ENCODE measurements at places on chromosomes 5 and 9.

GRCh38 chr5:19200251-19200650, 787.7 kb downstream of the CDH18 start:
- DNase-seq: no peak

DNA sequence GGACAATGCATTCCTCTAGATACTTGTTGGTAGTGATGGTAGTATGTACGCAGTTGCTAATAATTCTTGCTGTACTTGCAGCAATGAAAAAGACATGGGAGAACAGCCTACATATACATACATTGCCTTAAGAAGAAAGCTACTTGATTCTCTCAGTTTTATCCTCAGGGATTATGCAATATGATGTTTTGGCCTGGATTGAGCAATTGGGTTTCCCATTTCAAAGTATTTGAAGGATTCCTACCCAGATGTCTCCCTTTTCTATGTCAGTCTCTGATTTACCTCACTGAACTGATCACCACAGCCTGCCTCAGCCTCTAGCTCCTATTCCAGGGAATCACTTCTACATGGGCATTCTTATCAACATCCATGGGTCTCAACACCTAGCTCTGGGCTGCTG, 210.1 kb upstream of the CDH10 start:
- no peak for DNase-seq

GRCh38 chr9:74369844-74370243, 127.3 kb upstream of the RORB start:
- no peak for DNase-seq

- DNase-seq: no peak
Measured at GRCh38 chr9:70581214-70581954, 166.9 kb upstream of the KLF9 start.

GRCh38 chr5:51846015-51846414, 462.8 kb downstream of the ISL1 start:
- DNase-seq: no peak

DNA sequence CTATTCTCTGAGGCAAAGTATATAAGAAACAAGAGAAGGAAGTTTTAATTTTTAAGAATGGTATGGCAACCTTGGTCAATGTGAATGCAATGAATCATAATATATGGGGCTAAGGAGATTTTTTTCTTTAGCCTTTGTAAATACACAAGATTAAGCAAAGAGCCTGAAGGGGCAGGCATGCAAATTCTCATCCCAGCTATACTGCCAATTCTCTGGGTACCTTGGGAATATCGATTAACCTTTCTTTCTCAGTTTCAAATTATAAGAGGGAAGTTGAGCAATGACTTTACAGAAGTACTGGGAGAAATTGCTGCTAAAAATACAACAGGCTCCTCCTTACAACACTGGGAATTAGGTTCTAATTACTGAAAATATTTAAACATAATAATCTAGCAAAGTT, 97.5 kb downstream of the MRPS27 start:
- DNase-seq: no peak

DNA sequence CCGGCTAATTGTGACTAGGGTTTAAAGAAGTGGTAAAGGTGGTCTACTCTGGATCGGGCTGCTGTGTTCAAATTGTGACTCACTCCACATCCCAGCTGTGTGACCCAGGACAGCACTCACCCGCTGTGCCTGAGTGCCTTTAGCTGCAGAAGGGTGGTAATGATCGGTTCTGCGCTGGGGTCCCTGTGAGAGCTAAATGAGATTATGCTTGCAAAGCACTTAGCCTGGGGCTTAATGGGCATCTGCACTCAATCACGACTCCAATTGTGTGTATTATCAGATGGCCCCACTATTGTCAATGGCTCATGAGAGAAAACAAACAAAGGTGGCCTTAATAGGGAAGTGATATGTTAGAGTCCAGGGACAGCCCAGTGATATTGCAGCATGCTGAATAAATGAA, 25.1 kb upstream of the TBC1D2 start:
- no peak for DNase-seq

DNA sequence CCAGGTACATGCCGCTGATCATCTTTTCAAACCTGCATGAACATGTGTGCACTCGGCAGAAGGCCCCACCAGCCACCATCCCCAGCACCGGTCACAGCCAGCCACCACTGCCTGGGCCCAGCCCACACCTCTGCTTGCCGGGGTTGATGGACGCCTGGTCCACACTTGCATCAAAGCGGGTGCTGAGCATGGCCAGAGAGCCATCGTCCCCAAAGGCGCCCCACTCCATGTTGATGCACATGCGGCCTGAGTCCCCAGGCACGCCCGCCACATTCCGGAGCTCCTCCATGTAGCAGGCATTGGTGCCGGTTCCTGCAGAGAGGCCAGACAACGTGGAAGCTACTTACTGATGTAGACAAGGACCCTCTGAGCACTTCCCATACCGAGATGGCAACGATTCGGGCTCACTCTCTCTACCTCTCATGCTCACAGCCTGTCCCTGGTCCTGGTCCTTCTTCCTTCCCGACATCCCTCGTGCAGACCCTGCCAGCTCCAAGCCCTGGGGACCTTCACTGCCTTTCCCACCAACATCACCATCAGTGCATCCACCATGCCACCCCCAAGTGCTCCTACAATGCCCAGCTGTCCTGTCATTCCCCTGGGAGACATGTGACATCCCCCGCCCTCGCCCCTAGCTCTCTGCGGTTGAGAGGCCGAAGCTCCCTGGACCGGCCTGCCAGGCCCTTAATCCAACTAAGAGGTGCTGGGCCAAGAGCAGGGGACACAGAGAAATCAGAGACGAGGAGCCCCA, 17.2 kb downstream of the HK3 start:
- DNase-seq: no peak

GRCh38 chr5:126070481-126070880, 352.7 kb upstream of the GRAMD2B start:
- no peak for DNase-seq

DNA sequence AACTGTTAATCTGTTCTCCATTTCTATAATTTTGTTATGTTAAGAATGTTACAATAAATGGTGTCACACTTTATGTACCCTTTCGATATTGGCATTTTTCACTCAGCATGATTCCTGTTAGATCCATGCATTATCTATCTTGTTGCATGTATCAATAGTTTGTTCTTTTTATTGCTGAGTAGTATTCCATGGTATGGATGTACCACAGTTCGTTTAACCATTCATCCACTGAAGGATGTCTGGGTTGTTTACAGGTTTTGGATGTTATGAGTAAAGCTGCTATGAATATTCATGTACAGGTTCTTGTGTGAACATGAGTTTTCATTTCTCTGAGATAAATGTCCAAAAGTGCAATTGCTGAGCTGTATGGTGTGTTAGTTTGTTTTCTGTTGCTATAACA, 26.3 kb upstream of the CCDC112 start:
- no peak for DNase-seq
